ENCODE measurements at places on chromosomes 13 and 19. TPM values are rescaled to one million over a fixed set of nuclear protein-coding genes. Genes with fewer than 3 reads are reported as not detected.

The FPR1 gene
- total RNA-seq: 4.4 TPM

The ONECUT3 gene
- total RNA-seq: not detected

- peak; percentile 44 for DNase-seq
These were observed 8.2 kb upstream of the ZNF77 start for GRCh38 chr19:2952953-2953481.

- DNase-seq: no peak
These were observed 2.2 kb downstream of the ZSCAN22 start for GRCh38 chr19:58328999-58329398.

GRCh38 chr19:3768748-3769099 lies 3.3 kb downstream of the RAX2 start:
- no peak for DNase-seq

DNA sequence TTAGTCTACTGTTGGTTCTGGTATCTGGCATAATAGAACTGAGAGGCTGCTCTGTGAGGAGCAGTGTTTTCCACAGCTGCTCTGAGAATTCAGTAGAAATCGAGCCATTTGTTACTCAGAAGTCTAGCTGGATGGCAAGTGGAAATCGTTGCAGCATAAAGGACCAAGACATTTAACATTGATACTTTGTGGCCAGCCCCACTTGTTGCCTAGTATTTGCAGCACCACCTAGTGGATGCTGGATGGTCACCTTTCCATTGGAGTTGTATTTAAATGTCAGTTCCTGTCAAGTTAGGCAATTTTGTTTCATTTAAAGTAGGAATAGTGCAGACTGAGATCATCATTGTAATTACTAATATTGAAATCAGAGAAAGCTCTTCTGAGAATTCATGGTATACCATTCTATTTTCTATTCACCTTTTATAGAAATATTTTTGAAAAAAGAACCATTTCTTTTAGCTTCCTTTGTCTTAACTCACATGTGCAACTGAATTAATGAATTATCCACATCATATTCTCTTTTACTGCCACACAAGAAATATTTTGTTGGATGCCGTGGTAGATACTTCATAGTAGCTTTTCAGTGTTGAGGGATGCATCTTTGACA lies 64.6 kb downstream of the PDS5B start:
- DNase-seq: no peak

GRCh38 chr19:23802290-23802689 lies 43.6 kb upstream of the ZNF681 start:
- DNase-seq: no peak

DNA sequence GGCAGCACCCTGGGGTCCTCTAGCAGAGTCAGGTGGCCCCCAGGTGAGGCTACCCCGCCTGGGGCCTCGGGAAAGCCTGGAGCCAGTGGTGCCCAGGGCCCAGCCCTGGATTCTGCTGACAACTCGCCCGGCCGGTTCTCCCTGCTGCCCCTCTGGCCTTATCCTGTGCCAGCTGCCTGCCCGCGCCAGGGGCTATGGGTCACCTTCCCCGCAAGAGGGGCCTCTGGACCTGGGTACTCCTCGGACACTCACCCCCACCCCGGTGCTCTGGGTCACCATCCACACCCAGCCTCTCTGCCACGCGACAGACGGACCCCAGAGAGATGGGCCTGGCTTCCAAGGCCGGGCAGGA lies 24.0 kb downstream of the ZBTB7A start:
- no peak for DNase-seq

The SHISA2 gene
- total RNA-seq: 4.3 TPM

GRCh38 chr13:67086260-67086659 lies 143.9 kb downstream of the PCDH9 start:
- DNase-seq: no peak

- peak; percentile 68 for DNase-seq
These were observed 11.4 kb upstream of the PEPD start for GRCh38 chr19:33532859-33533460.

The CEACAM16 gene
- under 0.01 TPM for total RNA-seq

- DNase-seq: no peak
These were observed 56.9 kb downstream of the ERICH4 start for GRCh38 chr19:41499899-41500298.

The CERS1 gene
- total RNA-seq: 0.36 TPM

The HOMER3 gene
- total RNA-seq: 107 TPM

The CFAP97D2 gene
- not detected for total RNA-seq

GRCh38 chr19:52786078-52786463 lies 520 bp downstream of the ZNF600 start:
- DNase-seq: no peak

GRCh38 chr19:13077240-13077639 lies 25.4 kb downstream of the LYL1 start:
- DNase-seq: no peak

- DNase-seq: peak; percentile 84
These were observed at the start of gene RNF225 for GRCh38 chr19:58395220-58395978. Gene RNF225, plus strand, starts transcription at chr19:58395656. Its CDS starts 434 bp downstream, at chr19:58396090.

The IGFL3 gene
- total RNA-seq: not detected

- DNase-seq: no peak
These were observed 259.5 kb downstream of the ITGBL1 start for GRCh38 chr13:101712026-101712348.

DNA sequence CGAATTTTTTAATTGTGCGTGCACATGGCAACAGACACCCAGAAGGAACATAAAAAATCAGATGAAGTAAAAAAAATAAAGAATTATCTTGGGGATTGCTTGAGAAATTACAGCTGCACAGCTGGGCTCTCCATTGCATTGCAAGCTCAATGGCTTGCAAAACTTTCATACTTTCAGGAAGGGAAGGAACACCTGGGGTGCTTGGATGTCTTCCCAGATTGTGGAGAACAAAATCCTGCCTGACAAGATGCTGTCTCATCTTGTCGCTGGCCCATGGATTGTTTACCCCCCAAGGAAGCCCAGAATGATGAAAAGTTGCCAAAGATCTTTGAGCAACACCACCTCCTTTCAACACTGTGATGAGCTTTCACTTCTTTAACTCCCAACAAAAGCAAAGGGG lies 11.0 kb upstream of the CASP14 start:
- no peak for DNase-seq

- no peak for DNase-seq
These were observed 35.8 kb downstream of the TSHZ3 start for GRCh38 chr19:31313291-31314030.

GRCh38 chr13:75481176-75482069 lies 546 bp downstream of the TBC1D4 start:
- peak; percentile 81 for DNase-seq

DNA sequence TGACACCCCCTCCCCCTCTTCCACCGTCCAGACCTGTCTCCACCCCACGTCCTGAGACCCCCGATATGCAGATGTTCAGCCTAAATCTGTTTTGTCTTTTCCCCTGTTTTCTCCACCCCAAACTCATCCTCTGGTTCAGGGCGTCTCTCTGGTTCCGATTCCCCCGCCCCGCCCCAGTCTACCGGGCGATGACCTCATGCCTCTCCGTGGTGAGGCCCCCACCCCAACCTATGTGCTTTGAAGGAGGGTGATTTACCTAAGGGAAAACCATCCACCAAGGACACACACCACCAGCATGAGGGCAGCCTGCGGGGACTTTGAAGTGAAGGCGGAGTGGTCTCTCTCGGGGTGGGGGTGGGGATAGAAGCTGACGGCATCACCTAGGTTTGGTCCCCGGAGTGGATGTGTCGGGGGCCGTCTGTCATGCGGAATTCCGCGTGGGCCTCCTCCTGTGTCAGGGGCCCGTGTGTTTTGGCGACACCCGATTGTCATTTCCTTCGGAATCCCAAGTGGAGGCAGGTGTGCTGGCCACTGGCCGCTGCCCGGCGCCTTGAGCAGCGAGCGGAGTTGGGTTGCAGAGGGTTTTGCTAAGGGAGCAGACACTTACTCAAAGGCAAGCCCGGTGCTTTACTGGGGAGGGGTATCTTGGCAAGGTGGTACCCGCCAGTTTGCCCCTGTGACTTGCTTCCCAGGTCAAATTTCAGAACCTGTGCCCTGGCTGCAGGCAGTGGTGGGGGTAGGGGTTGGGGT lies 1.4 kb downstream of the FZR1 start:
- no peak for DNase-seq

DNA sequence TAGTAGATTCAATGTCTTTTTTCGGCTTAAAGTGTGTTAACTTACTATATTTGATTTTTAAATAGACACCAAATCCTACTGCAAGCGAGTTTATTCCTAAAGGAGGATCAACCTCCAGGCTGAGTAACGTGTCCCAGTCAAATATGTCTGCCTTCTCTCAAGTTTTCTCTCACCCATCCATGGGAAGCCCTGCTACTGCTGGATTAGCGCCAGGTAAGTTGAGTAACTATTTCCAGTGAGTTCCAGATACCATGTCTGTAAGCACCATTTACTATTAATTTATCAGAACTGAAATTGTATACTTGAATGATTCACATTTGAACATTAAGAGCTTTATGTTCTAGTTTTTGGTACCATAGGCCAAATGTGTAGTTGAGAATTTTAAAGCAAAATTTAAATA lies 81.8 kb downstream of the PAN3 start:
- DNase-seq: no peak

The ARRDC2 gene
- 22.4 TPM for total RNA-seq

GRCh38 chr19:489418-490196 lies 6.7 kb upstream of the MADCAM1 start:
- DNase-seq: peak; percentile 97

DNA sequence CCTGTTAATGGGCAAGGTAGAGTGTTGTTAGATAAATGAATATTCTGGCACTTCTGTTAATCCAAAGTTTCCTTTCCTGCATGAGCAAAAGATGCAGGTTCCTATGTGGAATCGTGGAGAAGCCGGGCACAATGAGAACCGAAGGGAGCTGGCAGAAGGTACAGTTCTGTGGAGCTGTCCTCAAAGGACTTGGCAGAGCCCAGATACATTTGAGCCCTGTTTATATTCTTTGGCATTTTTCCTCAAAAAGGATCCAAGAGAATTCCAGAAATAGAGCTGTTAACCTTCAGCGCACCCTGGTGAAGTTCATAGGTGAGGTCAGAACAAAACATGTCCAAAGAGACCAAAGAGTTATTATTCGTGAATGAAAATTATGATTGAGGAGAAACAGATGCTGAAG lies 4.0 kb upstream of the DLEU7 start:
- DNase-seq: no peak

DNA sequence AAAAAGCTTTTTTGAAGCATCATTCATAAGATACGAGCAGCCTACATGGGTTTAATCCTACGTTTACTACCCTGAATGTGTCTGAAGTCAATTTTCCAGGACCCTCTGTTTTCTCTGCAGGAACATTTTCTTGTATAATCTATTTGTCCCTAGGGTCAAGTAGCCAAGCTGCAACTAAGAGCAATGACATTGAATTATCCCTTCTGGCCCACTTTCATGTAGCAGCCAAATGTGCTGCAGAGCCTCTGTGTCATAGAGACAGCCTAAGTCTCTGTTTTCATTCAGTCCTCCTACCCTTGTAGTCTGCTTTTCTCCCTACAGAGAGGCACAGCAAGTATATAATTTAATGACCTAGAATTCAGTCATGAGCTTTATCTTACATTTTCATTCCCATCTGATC lies 82.1 kb downstream of the ZAR1L start:
- DNase-seq: no peak

The FAM83E gene
- total RNA-seq: 0.29 TPM

DNA sequence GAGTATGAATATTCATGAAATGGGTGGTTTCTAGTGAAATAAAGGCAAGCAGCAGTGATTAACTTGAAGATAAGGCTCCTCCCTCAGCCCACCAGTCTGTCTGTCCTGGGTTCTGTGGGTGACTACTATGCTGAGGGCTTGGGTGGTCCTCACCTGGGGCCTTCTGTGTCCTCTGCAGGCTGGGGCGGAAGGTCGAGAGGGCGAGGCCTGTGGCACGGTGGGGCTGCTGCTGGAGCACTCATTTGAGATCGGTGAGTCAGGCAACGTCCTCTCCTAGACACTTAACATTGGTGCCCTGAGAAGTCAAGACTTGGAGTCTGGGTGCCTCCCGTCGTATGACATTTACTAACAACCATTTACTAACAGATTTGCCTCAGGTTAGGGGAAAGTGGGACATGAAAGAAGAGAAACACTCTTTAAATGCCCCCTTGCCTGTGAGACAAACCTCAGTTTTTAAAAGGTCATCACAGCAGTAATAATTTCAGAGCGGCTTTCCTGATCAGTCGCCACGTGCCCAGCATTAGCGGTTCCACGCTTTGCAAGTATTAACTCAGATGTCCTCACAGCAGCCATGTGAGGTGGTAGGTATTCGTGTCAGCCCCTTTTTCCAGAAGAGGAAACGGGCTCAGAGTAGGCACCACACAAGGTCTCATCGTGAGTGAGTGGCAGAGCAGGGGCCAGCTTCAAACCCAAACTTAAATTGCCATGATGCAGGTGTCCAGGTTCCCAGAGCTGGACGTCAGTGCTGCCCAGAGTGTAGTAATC lies 1.3 kb upstream of the GARIN5A start:
- DNase-seq: no peak

DNA sequence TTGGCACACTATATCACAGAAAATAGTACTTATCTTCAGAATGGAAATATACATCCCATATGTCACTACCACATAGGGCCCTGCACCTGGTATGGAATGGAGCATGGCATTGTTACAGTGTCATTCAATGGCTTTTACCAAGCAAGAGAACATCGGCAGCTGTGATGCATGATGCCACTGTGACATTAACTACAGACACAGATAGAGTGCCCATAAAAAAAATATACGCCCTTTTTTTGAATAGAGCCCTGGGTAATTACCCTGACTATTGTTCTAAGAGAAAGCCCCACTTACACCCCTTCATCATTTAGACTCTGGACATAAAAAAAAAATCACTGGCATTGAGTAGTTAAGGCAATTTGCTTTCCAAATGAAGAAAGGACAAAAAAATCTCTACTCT lies 320.3 kb downstream of the DNAJC15 start:
- DNase-seq: no peak

- no peak for DNase-seq
These were observed 3.8 kb downstream of the LENG1 start for GRCh38 chr19:54155694-54156093.

The UBAC2 gene
- total RNA-seq: 43.3 TPM

- no peak for DNase-seq
These were observed 111.4 kb downstream of the POU4F1 start for GRCh38 chr13:78491978-78492377.

DNA sequence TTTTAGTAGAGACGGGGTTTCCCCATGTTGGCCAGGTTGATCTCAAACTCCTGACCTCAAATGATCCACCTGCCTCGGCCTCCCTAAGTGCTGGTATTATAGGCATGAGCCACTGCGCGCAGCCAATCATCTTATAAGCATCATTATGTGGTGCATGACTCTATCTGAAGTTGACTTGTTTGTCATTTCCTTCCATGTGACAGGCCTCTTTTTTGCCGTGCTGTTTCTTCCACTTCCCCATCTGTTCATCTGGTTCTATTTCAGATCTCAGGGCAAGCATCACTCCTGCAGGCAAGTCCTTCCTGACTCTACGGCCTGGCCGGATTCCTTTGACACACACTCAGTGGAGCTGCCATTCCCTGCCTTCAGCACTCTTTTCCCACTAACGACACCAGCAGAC lies 15.2 kb downstream of the COL5A3 start:
- no peak for DNase-seq

DNA sequence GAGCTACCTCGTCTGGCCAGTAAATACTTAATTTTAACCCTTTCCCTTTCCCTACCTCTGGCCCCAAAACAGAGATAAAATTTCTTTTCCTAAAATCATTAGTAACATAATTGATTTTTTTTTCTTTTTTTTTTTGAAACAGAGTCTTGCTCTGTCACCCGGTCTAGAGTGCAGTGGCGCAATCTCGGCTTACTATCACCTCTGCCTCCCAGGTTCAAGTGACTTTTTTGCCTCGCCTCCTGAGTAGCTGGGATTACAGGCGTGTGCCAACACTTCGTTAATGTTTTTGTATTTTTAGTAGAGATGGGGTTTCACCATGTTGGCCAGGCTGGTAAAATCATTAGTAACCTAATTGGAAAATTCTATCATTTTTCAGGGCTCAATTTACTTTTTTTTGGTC lies 10.4 kb upstream of the TRIM13 start:
- DNase-seq: no peak

The TEX101 gene
- total RNA-seq: not detected

The SIGLEC11 gene
- under 0.01 TPM for total RNA-seq
